NCI-H774 (cell line): ENCODE measurements at places on chromosomes 2 and 18.

GRCh38 chr2:11406958-11407381 is 59.0 kb downstream of the E2F6 start:
- DNase-seq, result no peak

GRCh38 chr18:8175501-8176061 is 433.7 kb upstream of the RAB12 start:
- DNase-seq, result no peak

GRCh38 chr2:133360190-133360589 is 208.1 kb downstream of the NCKAP5 start:
- no peak for DNase-seq

GRCh38 chr2:39435741-39436591 is 1.1 kb downstream of the MAP4K3 start:
- no peak for DNase-seq

GRCh38 chr18:45974088-45974536 is 7.0 kb upstream of the EPG5 start:
- peak; percentile 60 for DNase-seq

- no peak for DNase-seq
Measured at GRCh38 chr18:58025733-58026132, 18.3 kb upstream of the NEDD4L start.

DNA sequence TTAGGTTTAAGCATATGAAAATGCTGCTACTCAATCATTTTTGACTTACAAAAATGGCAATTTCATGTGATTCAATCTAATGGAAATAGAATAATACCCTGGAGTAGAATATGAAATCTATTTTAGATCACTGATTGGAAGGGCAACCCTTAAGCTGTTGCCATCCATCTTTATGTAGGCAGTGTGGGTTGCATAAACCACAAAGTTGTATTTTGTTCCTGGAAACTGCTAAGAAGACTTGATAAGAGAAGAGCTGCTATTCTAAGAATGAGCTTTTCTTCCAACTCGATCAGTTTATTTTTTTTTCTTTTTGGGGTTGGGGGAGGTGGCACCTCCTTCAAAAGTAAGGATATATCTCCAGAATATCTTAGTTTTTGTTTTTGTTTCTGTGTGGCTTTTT is 60.2 kb downstream of the CAVIN2 start:
- DNase-seq, result no peak

GRCh38 chr2:207722773-207723424 is 11.5 kb downstream of the CCNYL1 start:
- no peak for DNase-seq

- DNase-seq, result no peak
Measured at GRCh38 chr2:130759906-130760753, 4.8 kb downstream of the AMER3 start.

DNA sequence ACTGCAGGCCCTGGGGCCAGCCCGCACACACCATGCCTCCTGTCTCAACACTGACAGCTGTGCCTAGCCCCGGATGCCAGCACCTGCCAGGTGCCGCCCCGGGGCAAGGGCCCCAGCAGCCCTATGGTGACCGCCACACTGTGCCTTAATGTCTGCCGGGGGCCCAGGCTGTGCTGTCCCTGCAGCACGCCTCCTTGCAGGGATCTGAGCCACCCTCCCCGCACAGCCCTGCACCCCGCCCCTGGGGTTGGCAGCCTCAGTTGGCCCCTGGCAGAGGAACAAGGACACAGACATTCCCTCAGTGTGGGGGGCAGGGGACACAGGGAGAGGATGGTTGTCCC is 8.5 kb upstream of the CAPN10 start:
- DNase-seq, result no peak

- DNase-seq, result no peak
Measured at GRCh38 chr2:199144036-199144435, 313.7 kb downstream of the SATB2 start.

DNA sequence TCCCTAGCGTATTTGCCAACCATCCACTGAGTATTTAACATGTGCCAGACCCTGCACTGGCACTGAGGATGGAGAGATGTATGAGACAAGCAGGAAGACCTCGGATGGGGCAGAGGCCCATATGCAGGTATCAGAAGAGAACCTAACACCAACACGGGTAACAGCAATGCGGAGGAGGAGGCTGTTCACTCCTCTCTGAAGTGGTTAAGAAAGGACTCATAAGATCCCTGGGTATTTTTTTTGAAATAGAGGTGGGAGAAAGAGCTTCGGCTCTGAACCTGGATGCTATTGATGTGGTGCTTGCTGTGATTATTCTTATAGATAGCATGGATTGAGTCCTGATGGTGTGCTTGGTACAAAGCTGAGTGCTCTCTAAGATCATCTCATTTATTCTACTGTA is 418.3 kb downstream of the LPIN1 start:
- DNase-seq, result no peak

- no peak for DNase-seq
Measured at GRCh38 chr2:203432811-203433210, 102.3 kb downstream of the RAPH1 start.

GRCh38 chr18:58584200-58585127 is 44.4 kb downstream of the ALPK2 start:
- no peak for DNase-seq

GRCh38 chr2:178279636-178280035 is 85.3 kb downstream of the OSBPL6 start:
- no peak for DNase-seq

GRCh38 chr2:40516604-40517003 is 64.7 kb upstream of the SLC8A1 start:
- no peak for DNase-seq

DNA sequence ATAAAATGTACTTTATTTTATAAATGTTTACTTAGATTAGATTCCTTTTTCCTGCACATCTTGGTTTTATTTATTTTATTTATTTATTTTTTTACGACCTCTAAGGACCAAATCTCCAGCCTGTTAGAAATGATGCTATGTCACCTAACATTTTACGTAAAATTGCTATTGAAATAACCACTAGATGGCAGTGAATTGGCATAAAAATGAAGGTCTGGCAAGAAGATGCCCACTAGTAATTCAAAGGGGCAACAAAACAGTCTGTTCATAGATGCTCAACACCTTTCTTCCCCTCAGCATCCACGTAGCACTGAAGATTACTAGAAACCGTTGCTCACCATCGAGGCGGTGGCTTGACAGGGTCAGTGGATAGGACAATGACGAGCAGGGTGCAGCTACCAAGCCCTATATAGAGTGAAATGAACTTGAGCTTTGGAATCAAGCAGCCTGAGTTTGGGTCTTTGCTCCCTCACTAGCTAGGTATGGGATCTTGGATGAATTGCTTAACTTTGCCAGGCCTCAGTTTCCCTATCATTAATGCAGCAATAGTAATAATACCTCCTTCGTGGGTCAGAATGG is 128.7 kb upstream of the L3MBTL4 start:
- peak; percentile 2 for DNase-seq

- DNase-seq, result no peak
Measured at GRCh38 chr2:229096409-229097066, 174.5 kb downstream of the PID1 start.

DNA sequence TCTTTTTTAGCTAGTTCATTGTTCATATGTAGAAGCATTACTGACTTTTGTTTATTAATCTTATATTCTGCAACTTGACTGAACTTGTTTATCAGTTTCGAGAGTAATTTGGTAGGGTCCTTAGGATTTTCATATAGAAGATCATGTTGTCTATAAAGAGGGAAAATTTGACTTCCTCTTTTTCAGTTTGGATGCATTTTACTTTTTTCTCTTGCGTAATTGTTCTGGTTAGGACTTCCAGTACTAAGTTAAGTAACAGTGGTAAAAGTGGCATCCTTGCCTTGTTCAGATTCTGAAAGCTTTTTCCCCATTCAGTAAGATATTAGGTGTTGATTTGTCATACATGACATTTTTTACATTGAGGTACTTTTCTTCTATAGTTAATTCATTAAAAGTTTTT is 726.0 kb downstream of the KCNJ3 start:
- no peak for DNase-seq

DNA sequence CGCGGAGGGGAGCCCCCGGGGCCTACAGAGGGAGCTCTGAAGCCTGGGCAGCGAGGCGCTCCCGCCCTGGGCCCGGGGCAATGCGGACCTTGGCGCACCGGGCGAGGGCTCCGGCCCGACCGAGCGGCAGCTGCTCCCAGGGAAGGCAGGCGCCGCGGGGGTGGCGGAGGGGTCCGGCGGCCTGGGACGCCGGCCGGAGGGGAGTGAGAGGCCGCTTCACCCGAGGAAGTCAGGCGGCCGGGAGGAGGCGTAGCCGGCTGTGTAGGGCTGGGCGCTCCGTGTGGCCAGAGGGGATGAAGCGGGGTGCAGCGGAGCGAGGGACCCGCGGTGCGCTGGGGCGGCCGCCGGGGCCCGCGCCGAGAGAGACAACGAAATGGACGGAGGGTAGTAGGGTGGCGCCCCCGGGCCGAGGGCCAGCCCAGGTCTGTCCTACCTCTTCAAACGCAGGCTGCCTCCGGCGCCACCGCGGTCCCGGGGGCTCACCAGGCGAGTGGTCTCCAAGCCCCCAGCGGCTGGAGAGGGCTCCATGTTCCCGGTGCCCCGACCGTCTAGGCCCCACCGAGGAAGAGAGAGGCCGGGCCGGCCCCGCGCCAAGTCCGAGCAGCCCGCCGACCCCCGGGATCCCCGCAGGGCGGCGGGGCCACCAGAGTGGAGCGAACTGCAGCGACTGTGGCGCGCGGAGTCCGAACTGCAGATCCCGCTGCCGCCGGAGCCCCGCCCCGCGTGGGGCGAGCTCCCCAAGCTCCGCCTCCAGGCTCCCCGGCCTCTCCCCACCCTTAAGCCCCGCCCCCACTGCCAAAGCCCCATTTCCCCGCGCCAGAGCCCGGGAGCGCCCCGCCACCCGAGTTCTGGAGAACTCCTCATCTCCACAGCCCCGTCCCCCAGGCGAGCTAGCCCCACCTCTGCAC is at the start of gene SLC30A3:
SLC30A3 (minus strand) TSS at position 669 of the 908 bp plus-strand sequence; CDS start at position 528, 141 bp downstream.
- no peak for DNase-seq

- no peak for DNase-seq
Measured at GRCh38 chr2:26609839-26610277, 31.3 kb downstream of the CIB4 start.

- DNase-seq, result no peak
Measured at GRCh38 chr18:78160961-78161656, 818.5 kb upstream of the SALL3 start.
